NCI-H226 (cell line): ENCODE measurements at places on chromosomes 1 and 21.

GRCh38 chr1:1678581-1679380 lies 13.8 kb downstream of the SLC35E2B start:
- no peak for DNase-seq

DNA sequence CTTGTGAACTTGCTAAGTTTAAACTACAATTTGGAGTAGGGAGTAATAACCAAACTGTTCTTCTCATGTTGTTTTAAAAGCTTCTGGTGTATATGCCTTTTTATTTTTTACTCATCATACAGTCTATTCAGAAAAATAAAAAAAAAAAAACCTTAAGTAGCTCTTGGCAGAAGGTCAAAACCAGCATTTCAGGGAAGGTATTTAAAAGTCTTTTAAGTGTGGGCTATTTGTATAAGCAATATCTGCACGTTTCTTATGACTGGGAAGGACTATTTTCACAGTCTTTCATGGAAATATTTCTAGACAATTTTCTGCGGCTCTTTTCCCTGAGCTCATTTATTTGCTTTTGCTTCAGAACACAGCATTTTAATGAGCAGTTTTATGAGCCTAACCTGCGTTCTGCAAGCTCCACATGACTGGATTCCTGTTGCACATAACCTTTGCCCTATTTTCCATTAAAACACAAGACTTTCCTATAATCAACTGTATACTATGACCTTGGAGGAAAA lies 60.9 kb upstream of the C1orf105 start:
- DNase-seq = no peak

DNA sequence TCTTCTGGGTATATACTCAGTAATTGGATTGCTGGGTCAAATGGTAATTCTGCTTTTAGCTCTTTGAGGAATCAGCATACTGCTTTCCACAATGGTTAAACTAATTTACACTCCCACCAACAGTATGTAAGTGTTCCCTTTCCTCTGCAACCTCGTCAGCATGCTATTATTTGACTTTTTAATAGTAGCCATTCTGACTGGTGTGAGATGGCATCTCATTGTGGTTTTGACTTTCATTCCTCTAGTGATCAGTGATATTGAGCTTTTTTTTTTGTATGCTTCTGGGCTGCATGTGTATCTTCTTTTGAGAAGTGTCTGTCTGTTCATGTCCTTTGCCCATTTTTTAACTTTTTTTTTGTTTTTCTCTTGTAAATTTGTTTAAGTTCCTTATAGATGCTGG lies 279.4 kb downstream of the PTGER3 start:
- DNase-seq = peak; percentile 23

DNA sequence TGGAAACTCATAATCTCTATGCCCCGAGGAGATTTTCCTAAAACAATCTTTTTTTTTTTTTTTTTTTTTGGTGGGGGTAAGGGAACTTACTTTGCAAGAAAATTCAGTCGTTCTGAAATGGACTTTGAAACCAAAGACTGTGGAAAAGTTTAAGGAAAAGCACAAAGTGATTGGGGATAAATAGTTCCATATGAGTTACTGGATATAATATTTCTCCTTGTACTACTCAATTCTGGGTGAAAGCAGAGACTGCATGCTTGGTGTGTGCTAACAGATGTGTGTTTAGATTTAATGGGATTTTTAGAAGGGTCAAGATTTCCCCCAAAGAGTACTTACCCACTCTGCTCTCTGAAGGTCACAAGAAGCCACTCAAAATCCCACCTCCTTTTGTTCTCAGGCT lies 204.9 kb upstream of the USP24 start:
- no peak for DNase-seq

GRCh38 chr1:183598386-183598785 lies 8.1 kb upstream of the NCF2 start:
- no peak for DNase-seq

GRCh38 chr1:47585141-47585902 lies 147.5 kb downstream of the FOXD2 start:
- no peak for DNase-seq

- DNase-seq = peak; percentile 49
Observed at GRCh38 chr1:160251687-160252526, 10.4 kb downstream of the DCAF8 start.

DNA sequence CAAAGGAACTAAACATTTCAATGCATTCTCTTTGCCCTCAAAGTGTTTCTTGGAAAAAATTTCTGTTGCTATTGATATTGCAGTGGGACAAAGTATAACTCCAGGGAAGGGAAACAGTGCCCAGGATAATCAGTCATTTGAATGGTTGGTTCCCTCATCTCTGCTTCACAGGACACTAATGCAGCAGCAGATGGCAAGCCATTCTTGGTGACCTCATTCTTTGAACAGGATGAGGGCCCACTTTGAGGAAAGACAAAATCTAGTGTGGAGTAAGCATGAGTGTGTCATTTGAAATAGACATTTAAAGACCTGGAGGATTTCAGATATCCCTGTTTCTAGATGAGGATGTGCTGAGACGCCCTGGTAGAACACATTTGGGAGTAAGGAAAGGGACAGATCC lies 32.3 kb downstream of the CHRM3 start:
- no peak for DNase-seq

DNA sequence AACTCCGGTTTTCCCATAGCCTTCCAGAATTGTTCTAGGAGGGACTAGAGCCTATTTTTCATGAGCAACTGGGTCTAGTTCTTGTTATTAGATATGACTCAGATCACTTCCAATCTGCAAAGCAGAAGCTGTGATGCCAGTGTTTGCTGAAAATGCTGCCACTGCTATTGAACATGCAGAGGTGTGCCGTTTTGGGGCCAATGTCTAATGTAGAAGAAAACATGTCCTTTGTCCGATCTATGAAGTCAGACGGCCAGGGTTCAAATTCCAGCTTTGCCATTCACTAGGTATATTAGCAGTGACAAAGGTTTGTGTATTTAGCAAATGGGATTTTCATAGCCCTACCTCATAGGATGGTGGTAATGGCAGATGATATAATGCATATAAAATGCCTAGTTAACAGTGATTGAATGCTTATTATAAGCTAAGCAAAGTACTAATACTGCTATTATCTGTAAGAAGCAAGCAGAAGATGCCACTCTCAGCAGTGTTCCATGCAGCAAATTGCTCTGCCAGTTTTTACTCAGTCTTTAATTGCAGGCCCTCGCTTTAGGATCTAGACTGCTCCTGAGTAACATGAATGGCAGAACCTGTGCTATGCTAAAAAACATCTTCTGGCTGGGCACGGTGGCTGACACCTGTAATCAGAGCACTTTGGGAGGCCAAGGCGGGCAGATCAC lies 40.1 kb upstream of the CXADR start:
- DNase-seq = no peak

- no peak for DNase-seq
Observed at GRCh38 chr1:168843950-168844349, 114.9 kb upstream of the DPT start.

DNA sequence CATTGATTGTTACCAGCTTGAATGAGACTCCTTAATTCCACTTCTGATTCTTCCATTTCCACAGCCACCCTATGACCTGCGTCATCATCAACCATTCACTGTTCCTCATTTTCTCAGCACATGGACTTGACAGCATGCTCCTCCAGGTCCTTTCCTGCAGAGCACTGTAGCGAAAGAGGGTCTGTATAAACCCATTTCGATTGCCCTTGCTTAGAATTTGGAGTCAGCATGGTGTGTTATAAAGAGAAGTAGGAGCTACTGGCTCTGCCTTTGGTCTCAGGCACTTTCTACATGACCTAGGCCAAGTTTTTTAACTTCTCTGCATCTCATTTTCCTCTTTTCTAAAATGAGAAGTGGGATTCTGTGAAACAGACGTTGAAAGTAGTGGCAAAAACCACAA lies 133.8 kb downstream of the AK5 start:
- DNase-seq = no peak

GRCh38 chr1:181317261-181317930 lies 165.9 kb upstream of the CACNA1E start:
- DNase-seq = no peak

DNA sequence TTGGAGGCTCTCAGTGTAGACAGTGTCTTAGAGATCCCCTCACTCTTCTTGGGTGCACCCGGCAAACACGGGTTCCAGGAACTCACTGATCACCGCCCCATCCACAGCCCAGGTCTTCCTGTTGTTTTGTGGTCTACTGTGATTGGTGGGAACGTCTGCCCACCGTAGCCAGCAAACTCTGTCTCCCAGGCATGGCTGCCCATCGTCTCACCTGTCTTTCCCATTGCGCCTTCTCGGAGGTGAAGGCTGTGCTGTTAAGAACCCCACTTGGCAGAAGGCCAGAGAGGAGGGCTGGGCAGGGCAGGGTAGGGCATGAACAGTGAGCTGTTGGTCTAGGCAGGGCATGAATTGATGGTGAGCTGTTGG lies 14.1 kb upstream of the KCNA2 start:
- DNase-seq = no peak

DNA sequence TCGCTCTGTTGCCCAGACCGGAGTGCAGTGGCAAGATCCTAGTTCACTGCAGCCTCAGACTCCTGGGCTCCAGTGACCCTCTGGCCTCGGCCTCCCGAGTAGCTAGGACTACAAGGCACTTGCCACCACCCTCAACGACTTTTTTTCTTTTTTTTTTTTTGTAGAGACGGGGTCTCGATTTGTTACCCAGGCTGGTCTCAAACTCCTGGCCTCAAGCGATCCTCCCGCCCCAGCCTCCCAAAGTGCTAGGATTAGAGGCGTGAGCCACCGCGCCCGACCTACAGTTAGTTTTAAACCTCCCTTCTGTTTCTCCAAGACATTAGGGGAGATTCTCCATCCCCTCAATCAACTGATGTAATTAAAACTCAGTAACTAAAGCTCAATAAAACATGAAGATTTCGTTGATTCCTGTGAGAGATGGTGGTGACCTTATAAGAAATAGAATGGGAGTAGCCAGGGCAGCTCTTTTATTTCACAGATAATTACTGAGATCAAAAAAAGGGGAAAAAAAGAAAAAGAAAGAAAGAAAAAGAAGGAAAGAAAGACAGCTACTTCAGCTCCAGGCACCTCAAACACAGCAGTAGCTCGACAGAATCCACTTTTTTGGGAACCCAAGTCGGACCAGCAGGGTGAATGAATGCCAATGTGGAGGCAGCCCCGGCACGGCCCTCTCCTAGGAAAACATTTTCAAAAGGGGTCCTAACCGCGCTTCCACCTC lies 598 bp downstream of the GON4L start:
- no peak for DNase-seq
